Umbilical cord (tissue), 2 donors: ENCODE measurements at places on chromosomes 4 and X. TPM values are rescaled to one million over a fixed set of nuclear protein-coding genes. Genes with fewer than 3 reads are reported as not detected.

GRCh38 chr4:186061921-186062320 lies 7.0 kb upstream of the TLR3 start:
- DNase-seq = no peak

GRCh38 chrX:138872537-138872936 lies 161.0 kb upstream of the FGF13 start:
- no peak for DNase-seq

ARHGEF6 gene
- 40.0 TPM for total RNA-seq

ASB11 gene
- not detected for total RNA-seq

DNA sequence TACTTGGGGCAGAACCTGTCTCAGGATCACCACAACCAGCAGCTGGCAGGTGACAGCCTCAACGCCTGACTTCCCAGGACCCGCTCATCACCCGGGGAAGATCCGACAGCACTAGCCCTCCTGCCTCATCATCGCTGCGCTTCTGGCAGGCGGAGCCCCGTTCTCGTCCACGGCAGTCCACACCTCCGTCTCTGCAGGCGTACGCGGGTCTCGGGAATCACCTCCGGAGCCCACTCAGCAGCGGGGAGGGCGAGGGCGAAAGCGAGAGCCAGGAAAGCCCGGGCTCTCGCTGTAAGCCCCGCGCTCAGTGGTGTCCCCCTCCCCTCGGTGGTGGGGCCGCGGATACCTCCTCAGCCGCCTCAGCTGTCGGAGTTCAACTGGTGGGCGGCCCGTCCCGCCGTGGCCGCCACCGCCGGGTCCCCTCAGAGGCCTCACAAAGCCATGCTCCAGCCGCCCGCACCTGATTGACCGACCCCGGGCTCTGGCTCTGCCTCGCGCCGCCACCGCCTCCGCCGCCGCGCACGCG lies 518 bp upstream of the CNKSR2 start:
- no peak for DNase-seq

NPY1R gene
- 0.72 TPM for total RNA-seq

- no peak for DNase-seq
Measured at GRCh38 chr4:4384837-4385236, 2.1 kb upstream of the NSG1 start.

CXorf65 gene
- not detected for total RNA-seq

MAGEA1 gene
- total RNA-seq = not detected

SLC9B1 gene
- total RNA-seq = 12.8 TPM

DNA sequence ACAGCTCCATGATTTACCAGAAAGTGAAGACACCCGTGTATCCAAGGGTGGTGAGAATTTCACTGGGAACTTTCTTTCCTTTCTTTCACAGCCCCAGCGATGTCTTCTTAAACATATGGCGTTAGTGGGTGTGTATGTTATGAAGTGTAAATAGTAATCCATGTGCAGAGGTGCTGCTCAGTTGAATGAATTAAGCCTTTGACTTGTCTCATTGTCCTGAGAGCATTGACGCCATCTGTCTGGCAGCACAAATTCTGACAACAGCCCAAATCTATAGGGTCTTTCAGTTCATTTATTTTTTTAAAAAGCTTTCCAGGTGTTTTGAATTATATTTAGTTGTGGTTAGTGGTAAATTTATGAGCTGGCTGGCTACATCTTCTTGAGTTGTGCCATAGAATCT lies 69.4 kb downstream of the CLCN5 start:
- no peak for DNase-seq

FGA gene
- 3.6 TPM for total RNA-seq

- DNase-seq = peak; percentile 10
Measured at GRCh38 chr4:161555689-161556660, 607.8 kb downstream of the FSTL5 start.

DNA sequence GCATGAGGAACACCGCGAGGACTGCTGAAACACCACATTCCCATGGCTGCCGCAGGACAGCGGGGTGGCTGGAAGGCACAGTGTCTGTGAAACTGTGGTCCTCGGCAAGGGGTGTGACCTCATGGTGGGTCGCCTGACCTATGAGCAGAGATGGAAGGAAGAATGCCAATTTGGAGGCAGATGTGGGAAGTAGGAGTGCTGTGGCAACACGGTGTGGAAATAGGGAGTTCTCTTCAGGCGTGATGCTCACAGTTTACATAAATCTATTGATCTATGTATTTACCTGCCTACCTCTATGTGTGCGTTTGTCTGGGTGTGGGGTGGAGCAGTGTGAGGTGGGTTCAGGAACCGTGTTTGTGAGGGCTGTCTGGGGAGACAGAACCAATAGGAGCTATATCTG lies 62.3 kb upstream of the LSM6 start:
- DNase-seq = no peak

DNA sequence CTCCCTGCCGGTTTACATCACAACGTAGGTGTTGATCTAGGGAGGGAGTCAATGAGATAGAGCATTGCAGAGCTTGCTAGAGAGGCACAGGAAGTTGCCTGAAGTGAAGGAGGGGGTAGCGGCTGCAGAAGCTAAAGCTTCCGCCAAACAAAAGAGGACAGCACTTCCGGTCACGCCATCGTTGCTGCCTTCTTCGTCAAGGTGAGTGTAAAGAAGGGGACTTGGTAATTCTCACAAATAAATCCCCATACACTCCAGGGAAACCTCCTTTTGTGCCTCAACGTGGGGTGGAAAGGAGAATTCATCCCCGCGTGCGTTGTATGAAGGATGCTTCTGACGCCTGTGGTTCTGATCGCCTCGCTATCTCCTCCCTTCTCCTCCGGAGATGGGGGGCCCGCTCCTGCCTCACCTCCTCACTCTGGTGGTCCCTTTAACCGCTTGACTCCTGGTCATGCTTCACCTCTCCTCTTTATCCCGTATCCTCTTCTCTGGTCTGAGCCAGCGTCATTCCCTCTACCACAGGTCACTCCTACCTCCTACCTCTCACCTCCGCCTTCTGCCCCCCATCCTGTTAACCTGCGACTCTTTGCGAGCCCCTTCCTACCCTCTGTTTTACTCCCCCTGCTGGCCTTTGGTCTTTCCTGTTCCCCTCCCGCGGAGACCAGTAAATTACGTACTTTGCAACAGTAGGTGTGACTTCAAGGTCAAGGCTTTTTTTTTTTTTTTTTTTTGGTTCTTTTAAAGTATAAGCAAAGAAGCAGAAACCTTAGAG lies 59.9 kb downstream of the GSPT2 start:
- peak; percentile 60 for DNase-seq

DNA sequence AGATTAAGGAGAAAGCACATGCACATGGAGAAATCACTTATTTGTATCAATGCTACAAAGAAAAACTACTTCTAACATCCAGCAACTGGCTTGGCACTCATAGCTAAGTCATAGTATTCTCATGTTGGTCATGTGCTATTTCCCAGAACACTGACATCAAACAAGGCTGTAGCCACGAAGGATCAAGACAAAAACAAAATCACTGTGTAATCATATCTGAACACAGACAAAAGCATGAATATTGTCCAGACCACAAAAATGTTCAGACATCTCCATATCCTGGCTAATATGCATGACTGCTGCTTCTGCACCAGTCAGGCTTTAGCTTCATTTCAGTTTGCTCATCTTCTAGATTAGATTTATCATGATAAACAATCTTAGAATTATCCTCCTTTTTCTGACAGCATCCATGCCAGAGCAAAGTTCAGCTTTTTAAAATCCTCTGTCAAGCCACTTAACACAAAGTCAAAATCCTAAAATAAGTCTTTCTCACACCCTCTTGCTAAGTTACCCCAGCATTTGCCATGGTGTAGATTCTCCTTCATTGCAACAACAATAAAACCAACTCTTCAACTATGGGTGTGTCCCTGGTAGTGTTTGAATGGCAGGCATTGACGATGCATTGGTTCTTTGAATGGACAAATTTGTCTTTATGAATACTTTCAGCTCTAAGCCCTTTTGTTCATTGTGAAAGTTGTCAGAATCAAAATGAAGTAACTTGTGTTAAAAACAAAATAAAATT lies 39.1 kb upstream of the NPFFR2 start:
- DNase-seq = peak; percentile 77

CD38 gene
- 9.6 TPM for total RNA-seq

DNA sequence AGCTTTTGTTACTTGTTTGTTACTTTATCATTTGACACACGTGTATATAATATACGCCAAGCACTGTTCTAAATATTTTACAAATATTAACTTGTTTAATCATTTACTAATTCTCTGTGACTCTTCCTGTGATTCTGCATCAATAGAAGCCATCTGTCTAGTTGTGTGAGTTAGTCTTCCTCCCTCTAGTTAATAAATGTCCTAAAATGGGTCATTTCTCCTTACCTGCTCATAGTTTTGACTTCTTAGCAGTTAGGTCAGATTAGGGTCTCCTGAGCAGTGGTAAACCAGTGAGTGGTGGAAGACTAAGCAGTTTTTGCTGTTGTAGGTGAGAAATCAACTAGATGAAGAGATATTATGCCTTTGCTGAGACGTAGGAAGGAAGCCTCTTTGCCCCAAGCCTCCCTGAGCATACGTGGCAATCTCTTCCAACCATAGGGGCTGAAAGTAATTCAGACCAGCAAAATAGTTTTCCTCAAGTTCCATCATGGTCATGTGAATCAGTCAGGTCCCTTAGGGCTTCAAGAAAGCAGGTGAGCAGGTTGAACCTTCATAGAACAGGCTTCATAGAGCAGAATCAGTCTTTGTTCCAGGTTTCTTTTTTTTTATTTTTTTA lies 38.7 kb upstream of the THOC2 start:
- DNase-seq = no peak

TRIM75 gene
- 1.2 TPM for total RNA-seq

PF4V1 gene
- not detected for total RNA-seq

GRCh38 chrX:150903110-150903508 lies 4.6 kb upstream of the CD99L2 start:
- DNase-seq = no peak

- no peak for DNase-seq
Measured at GRCh38 chr4:148067301-148067916, 335.5 kb downstream of the ARHGAP10 start.

DNA sequence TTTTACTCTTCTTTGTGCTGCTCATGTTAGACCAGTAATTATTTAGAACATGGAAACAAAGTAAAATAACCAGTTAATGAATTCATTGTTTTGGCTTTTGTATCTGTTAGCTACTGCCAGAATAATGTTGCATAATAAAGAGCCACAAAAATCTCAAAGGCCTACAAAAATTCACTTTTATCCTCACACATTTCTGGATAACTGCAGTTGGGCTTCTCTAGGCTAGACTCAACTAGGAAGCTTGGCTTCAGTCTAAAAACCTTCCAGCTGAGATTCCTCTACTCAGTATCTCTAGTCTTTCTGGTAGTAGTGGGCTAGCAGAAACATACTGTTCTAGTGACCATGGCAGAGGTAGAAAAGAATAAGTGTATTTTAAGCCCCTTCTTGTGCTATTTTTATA lies 73.0 kb downstream of the FAT4 start:
- no peak for DNase-seq

GRCh38 chr4:112515198-112516065 lies 548 bp downstream of the NEUROG2 start:
- no peak for DNase-seq

DNA sequence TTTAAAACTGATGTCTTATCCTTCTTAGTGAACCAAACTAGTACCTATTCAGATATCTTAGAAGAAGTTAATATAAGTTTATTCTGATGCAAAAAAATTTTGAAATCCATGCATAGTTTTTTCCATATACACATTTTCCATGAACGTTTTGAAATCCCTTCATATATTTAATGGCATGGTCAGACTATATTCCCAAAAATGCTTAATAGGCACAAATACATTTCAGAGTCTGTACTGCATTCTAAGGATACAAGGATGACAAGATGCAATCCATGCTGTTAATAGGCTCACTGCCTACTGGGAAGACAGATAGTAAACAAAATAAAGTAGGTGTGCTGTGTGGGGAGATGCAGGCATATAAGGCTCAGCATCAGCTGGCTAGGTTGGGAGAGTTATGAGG lies 33.2 kb downstream of the PROM1 start:
- no peak for DNase-seq

RGN gene
- total RNA-seq = 1.4 TPM

DNA sequence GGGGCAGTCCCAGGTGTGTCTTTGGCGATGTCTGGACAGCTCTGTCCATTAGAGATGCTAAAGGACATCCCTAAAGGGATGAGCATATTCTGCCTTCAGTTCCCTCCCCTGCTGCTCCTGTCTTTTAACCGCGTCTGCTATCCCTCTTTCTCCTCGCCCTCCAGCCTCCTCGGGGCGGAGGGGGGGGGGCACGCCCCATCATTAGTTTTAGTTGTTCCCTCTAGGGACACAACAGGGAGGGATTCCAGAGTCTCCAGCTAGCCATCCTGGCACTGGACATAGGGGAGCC lies 1.1 kb downstream of the MSL3 start:
- DNase-seq = no peak

DNA sequence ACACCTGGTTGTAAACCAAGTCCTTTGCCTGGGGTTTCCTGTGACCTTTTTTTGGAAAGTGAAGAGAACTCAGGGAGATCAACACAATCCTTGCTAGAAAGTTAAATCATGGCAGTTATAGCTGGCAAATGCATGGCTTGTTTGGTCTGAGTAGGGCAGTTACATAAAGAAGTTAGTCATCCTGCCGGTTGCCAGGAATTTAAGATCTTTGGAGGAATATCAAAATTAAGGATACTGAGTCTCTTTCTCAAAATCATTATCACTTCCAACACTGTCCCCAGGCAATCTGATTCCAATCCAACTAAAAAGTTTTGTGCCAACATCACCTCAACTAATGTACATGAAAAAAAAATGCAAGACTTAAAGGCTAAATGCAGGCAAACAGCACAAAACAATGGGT lies 40.3 kb downstream of the C4orf54 start:
- no peak for DNase-seq

GRCh38 chrX:53048169-53049126 lies at the start of gene GPR173:
Gene GPR173 (plus strand): TSS chrX:53048789. CDS start chrX:53076622, 27,833 bp downstream.
- peak; percentile 78 for DNase-seq

GRCh38 chr4:626201-627091 lies 1.1 kb downstream of the PDE6B start:
- no peak for DNase-seq

GRCh38 chrX:12673487-12673886 lies 117.7 kb upstream of the PRPS2 start:
- no peak for DNase-seq

CT45A3 gene
- 0.72 TPM for total RNA-seq

DNA sequence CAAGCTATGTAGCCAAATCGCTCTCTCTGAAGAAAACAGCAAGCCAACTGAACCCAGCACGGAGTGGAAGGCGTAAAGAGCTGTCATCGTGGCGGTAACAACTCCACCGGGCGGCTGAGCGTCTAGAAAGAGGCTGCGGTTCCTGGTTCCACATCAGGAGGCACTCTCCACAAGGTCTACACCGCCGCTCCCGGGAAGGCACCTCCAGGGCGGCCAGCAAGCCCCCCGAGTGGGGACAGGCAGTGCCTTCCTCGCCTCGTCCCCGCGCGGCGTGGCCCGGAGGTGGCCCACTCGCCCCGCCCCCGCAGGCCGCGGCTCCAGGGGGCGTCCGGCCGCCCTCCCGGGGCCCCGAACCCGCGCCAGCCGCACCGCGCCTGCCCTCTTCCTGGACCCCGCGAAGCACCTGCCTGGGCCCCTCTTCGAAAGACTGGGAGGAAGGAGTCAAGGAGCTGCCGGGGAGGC lies 755 bp downstream of the KLHL8 start:
- DNase-seq = no peak

SLIT2 gene
- total RNA-seq = 19.5 TPM

GRCh38 chr4:151753056-151753455 lies 7.8 kb downstream of the GATB start:
- DNase-seq = no peak

TRMT2B gene
- total RNA-seq = 6.0 TPM

GRCh38 chr4:18111081-18111480 lies 89.5 kb upstream of the LCORL start:
- DNase-seq = no peak
